ENCODE measurements at places on chromosomes 13 and 19.
A peak's percentile ranks its signal among the peaks of the same experiment; 100 is the strongest.

DNA sequence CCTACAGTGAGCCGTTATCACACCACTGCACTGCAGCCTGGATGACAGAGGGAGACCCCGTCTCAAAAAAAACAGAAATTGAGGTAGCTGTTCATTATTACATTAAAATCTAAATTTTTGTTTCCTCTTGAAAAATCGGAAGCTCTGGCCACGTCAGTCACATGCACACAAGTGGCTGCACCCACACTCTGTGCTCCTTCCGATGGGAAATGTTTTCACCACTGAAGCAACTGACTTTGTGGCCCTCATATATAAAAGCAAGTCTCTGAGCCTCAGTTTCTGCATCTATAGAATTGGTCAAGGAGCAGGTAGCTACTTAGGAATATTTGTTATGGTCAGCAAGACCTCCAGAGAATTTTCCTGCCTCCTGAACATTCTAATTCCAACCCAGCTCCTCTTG, 4.5 kb downstream of the LRRC25 start:
- no peak for DNase-seq

DNA sequence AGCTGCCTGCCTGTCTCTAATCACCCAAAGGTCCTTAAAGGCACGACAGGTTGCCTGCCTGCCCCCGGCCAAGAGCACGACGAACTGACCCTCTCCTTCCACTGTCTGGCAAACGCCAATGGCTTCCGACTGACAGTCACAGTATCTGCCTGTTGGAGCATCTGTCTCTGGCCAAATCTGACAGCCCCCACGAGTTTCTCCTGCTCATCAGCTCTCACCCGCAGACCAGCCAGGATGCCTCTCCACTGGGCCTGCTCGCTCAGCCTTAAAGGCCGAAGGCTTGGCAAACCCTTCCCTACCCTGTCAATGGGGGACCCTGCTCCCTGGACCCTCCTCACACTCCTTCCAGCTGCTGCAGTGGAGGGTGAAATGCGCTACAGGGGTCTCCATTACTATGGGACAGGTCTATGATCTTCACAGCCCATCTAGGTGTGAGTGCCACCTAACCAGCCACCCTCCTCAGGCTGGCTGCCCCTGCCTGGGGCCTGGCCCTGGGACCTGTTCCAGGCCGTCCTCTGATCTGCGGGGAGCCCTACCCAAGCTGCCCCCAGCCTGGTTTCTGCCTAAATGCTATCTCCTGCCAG, 932 bp downstream of the FAM83E start:
- DNase-seq, result no peak

- DNase-seq, result peak; percentile 96
These were observed at the start of gene ZNF69 for GRCh38 chr19:11887611-11888531. TSS of gene ZNF69 (plus strand) at chr19:11887782. CDS start at chr19:11887924, 142 bp downstream.

- DNase-seq, result no peak
These were observed 129.1 kb downstream of the TM9SF2 start for GRCh38 chr13:99630269-99630898.

DNA sequence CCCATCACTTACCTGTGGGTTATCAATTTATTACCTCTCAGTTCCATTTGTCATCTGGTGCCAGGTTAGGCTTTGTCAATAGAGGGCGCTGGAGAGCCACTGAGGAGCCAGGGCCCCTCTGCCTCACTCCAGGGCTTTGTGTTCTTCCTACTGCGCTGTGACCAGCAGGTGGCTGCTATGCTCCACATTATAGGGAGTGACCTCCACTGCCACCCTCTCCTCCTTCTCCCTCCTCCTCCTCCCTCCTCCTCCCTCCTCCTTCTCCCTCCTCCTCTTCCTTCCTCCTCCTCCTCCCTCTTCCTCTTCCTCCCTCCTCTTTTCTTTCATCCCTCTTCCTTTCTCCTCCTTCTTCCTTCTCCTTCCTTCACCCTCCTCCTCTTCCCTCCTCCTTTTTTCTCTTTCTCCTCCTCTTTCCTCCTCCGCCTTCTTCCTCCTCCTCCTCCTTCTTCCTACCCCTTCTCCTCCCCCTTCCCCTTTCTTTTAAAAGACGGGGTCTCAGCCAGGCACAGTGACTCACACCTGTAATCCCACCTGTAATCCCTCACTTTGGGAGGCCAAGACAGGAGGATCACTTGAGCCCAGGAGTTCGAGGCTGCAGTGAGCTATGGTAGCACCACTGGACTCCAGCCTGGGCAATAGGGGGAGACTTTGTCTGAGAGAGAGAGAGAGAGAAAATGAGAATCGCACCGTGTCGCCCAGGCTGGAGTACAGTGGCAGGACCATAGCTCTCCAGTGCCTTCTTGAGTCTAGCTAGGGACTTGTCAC, 10.3 kb upstream of the ZBTB32 start:
- peak; percentile 95 for DNase-seq

- no peak for DNase-seq
These were observed 3.4 kb downstream of the FNDC3A start for GRCh38 chr13:48978942-48979601.

GRCh38 chr19:18745012-18745735, 45.9 kb downstream of the COMP start:
- DNase-seq, result no peak
